ENCODE measurements at places on chromosomes 12 and 14.
A peak's percentile ranks its signal among the peaks of the same experiment; 100 is the strongest.

DNA sequence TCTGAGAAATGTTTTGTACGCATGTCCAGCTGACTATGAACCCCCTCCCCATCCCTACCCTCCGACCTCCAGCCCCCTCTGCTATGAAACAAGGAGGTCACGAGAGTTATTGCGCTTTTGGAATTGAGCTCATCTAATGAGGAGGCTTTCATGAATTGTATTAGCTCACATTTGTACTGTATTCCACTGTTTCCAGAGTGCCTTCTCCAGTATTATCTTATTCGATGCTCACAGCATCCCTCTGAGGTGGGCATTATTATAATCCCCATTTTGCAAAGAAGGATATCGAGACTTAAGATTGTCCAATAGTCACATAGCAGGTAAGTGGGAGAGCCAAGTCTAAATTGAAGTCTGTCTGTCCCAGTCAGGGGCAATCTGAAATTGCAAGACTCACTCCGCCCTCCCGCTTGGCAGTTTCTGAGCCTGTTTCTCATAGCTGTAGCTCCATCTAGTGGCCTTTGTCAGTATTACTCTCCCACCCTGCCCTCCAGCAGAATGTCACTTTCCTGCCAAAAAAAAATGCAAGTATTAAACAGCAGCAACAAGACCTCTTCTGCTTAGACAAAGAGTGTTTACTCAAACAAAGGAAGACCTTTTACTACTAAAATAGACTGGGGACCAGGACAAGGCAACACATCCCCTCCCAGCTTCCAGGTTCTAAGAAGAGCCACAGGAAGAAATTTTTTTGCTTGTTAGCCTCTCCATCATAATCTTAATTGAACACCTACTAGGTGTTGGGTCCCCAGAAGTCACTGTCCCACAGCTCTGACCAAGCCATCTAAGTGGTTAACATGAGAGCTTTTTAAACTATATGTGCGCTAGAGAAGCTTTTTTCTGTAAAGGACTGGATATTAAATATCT, 48.6 kb upstream of the TMEM233 start:
- peak; percentile 60 for DNase-seq

- DNase-seq, result no peak
Measured at GRCh38 chr12:99706736-99707473, 59.4 kb downstream of the GARIN6 start.

DNA sequence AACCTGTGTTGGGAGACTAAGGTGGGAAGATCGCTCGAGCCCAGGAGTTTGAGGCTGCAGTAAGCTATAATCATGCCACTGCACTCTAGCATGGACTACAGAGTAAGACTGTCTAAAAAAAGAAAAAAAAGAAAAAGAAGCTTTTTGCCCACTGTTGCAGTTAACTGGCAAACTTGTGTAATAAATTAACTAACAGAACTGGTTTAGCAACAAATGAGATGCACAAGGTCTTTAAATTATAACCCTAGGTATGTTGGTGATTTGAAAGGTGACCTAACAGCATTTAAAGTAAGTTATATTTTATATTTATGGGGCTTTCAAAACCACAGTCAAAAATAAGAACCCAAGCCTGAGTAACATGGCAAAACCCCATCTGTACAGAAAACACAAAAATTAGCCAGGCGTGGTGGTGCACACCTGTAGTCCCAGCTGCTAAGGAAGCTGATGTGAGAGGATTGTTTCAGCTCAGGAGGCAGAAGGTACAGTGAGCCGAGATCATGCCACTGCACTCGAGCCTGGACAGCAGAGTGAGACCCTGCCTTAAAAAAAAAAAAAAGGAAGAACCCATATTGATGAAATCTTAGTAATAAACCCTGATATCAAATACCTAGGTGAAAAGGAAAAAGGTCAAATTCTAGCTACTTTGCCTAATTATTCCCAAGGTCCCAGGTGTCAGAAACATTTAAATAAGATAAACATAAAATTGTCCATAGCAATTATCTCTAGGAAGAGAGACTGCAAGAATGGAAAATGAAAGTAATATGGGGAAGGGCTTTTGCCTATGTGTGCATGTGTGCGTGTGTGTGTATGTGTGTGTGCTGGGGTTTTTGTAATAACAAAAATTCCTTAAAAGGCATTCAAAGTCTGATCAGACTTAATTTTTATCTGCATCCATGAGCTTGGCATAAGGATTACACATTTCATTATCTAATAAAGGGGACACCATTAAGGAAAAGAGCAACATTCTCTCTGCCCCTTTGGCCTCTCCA, 15.4 kb downstream of the SYNE2 start:
- peak; percentile 25 for DNase-seq

GRCh38 chr12:40889329-40889728, 197.1 kb downstream of the CNTN1 start:
- no peak for DNase-seq

- DNase-seq, result no peak
Measured at GRCh38 chr14:103216399-103216798, 93.1 kb downstream of the TNFAIP2 start.

DNA sequence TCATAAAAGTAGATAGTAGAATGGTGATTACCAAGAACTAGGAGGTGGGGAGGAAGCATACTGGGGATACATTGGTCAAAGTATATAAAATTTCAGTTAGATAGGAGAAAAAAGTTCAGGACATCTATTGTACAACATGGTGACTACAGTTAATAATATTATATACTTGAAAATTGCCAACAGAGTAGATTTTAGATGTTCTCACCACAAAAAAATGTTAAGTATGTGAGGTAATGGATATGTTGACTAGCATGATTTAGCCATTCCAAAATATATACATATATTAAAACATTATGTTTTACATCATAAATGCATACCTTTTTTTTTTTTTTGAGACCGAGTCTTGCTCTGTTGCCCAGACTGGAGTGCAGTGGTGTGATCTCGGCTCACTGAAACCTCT, 31.0 kb downstream of the TMEM116 start:
- no peak for DNase-seq

DNA sequence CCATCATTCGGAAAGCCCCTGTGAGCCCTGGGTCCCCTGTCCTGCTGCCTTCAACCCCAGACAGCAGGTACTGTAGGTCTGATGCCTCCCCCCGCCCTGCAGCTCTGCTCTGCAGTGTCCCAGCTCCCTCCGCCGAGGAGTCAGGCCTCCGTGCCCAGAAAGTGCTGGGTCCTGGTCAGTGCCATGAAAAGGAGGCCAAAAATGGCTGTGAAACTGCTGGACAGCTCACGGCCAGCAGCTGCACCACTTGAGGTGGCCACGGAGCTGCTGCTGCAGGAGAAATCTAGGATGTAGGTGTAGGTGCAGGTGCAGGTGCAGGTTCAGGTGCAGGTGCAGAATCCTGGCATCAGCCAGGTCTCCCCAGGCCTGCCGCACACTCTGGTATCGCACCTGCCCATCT, 196.1 kb downstream of the SLC15A4 start:
- DNase-seq, result no peak

- DNase-seq, result no peak
Measured at GRCh38 chr14:84708865-84709264, 821.1 kb upstream of the FLRT2 start.

DNA sequence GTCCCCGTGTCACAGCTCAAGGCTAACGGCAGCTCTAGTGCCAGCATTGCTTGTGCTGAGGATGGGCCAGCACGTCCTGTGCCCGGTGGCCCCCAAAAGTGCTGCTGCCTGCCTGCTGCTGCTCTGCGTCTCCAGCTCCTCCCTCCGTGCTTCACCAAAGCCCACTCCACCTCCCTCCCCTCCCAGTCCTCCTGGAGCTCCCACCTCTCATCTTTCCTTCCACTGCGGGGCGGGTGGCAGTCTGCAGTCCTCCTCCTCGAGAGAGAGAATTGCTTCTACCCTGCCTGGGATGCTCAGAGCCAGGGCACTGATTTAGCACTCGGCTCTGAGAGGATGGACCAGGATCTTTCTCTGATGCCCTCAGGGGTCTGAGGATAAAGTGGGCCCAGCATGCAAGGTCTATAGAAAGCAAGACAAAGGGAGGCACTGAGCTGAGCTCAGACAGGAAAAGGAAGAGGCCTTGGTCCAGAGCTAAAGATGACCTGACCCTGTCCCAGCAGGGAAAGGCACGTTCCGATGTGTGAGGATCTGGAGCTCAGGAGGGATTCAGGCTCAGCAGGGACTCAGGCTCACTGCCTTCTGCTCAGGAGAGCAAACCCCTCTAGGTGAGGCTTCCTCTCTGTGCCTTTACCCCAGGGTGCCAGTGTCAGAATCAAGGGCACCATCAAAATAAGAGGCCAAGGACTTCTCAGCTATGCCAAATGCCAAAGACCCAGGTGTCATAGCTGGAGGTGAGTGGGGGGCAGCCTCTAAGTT, 113.1 kb upstream of the FKBP4 start:
- no peak for DNase-seq

GRCh38 chr12:4824380-4824779, 85.3 kb upstream of the KCNA1 start:
- DNase-seq, result no peak

GRCh38 chr12:115949675-115950074, 327.8 kb downstream of the MED13L start:
- DNase-seq, result no peak

DNA sequence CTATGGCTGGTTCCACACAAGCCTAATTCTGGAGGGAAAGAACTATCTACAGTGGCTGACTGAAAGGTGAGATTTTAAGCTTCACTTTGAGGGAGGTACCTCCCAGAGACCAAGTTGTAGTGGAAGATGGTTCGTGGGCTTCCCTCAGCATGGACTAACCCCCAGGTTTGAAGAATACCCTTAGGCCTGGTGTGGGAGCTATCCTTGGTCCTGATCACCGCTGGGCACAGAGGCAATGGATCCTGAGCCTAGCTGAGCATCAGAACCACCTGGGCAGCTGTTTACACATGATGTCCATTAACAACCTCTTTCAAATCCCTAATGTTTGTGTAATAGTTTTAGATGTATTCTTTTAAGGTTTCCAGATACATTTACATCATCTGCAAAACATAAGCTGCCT, 10.3 kb downstream of the DAO start:
- no peak for DNase-seq

DNA sequence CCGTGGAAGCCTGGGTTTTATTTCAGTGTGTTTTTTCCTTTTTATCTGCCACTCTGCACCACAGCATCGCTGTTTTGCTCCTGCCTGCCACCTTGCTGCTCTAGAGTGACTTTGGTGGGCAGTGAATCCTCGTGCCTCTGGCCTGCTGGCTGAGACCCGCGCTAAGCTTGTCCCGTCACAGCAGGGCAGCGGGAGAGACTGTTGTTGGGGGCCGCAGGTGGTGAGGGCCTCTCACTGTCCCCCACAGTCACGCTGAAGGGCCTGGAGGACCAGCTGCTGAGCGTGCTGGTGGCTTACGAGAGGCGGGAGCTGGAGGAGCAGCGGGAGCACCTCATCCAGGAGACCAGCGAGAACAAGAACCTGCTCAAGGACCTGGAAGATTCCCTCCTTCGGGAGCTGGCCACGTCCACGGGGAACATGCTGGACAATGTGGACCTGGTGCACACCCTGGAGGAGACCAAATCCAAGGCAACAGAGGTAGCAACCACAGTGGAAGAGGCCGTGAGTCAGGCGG, 55.2 kb downstream of the CCDC92 start:
- DNase-seq, result no peak

GRCh38 chr12:168763-169525, 45.0 kb downstream of the SLC6A12 start:
- no peak for DNase-seq

- DNase-seq, result no peak
Measured at GRCh38 chr12:8566525-8566924, 25.8 kb upstream of the CLEC4E start.

DNA sequence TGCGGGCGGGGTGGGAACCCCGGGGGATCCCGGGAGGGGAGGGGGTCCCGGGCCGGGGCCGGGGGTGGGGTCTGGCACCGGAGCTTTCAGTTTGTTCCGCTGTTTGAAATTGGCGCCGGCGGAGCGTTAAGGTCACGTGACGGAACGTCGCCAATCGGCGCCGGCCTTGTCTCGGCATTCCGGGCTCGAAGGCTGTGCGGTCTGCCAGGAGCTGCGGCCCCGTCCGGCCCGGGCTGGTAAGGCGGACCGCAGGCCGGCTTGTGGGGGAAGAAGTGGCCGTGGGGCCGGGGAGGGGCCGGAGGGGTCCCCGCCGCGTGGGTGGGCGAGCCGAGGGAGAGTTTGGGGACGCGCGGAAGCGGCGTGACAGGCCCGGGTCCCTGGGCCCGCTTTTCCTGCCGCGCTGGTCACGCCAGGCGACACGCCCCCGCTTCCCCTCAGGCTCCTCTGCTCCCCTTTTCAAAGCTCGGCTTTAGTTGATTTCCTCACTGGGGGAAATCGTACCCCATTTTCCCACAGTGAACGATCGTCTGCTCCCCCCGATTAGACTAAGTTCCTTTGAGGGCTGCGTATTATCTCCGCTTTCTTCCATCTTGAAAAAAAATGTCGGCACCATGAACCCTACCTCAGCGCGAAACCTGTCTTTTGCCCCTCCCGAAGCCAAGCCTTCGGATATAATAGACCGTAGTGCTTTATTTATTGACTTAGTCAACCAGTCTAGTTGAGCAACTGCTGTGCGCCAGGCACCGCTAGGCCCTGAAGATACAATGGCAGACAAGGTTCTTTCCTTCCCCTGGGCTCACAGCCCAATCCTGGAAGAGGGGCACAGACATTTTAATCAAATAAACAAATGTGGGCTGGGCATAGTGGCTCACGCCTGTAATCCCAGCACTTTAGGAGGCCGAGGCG, at the start of the genes FOXM1 and RHNO1:
Gene FOXM1 (minus strand): TSS at position 128 of the 906 bp plus-strand sequence. CDS start 2,696 bp downstream, outside the sequence.
Gene RHNO1 (plus strand): TSS at position 177 of the 906 bp plus-strand sequence. CDS start 8,144 bp downstream, outside the sequence.
- DNase-seq, result peak; percentile 86

- no peak for DNase-seq
Measured at GRCh38 chr14:58071341-58071740, 80.7 kb downstream of the ARMH4 start.

GRCh38 chr12:95351748-95352147, 122.2 kb upstream of the METAP2 start:
- DNase-seq, result no peak

DNA sequence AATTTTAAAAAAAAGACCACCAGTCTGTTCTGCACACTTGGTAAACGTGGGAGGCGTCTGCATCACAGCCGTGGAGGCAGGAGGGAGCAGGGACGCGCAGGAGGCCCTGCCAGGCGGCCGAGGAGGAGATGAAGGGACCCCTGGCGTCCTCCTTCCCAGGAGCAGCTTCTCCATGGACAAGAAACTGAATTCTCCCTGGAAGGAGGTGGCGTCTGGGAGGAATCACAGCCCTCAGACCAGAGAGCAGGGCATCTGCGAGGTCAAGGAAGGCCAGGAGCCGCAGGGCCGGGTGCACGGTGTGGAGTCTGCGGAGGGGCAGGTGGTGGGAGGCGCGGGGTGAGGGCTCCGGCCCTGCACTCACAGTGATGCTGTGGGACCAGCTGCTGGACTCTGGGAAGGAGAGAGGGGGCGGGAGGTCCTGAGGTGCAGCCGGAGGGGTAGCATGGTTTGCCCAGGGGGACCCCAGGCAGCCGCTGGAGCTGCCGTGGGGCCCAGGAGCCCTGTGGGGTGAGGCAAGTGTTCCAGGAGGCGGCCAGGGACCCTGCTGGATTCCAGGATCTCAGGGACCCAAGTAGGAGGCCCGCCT, 73.5 kb upstream of the GALNT9 start:
- no peak for DNase-seq

GRCh38 chr14:61877035-61877390, 114.8 kb downstream of the SNAPC1 start:
- no peak for DNase-seq

Data from memory B cell (primary cell).